Activated CD4-positive, CD25-positive, alpha-beta regulatory T cell (primary cell): ENCODE measurements at places on chromosomes 2 and 18.

DNA sequence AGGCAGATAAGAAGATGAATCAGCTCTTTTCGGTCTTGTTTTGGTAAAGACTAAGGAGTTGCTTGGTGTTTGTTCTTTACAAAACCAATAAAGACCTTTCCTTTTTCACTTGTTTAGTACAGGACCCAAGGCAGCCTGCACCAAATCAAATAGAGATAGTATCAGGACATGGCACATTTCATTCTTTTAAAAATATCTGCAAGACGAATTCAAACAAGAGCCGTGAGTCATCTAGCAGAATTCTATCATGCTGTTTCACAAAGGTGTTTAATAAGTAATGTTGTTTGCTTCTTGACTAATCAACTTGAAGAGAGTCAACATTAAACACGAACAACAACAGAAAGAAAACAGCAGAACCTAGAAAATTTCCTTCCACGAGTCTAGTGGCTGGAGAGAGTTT lies 102.8 kb upstream of the TTN start:
- DNase-seq: no peak

GRCh38 chr2:40200366-40200915 lies 251.4 kb downstream of the SLC8A1 start:
- DNase-seq: no peak

- no peak for DNase-seq
Measured at GRCh38 chr2:28533044-28533680, 37.3 kb downstream of the PLB1 start.

DNA sequence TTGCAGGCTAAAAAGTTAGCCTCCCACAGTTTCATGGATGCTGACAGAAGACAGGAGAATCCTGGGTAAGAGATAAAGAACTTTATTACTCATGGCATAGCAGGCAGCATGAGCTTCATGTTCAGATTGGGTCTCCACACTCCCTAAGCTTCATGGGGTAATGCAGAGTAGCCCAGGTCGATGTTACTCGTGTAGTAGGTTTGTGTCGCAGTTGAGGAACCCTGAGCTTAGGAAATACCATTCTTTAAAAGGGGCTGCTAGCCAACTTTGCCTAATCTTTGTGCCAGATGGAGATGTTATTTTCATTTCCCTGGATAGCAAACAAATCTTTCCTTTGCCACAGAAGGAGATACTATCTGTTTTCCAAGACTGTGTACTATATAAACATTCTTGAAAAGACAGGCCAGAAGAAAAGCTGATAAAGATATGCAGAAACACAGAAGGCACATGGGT lies 117.6 kb downstream of the LTBP1 start:
- no peak for DNase-seq

DNA sequence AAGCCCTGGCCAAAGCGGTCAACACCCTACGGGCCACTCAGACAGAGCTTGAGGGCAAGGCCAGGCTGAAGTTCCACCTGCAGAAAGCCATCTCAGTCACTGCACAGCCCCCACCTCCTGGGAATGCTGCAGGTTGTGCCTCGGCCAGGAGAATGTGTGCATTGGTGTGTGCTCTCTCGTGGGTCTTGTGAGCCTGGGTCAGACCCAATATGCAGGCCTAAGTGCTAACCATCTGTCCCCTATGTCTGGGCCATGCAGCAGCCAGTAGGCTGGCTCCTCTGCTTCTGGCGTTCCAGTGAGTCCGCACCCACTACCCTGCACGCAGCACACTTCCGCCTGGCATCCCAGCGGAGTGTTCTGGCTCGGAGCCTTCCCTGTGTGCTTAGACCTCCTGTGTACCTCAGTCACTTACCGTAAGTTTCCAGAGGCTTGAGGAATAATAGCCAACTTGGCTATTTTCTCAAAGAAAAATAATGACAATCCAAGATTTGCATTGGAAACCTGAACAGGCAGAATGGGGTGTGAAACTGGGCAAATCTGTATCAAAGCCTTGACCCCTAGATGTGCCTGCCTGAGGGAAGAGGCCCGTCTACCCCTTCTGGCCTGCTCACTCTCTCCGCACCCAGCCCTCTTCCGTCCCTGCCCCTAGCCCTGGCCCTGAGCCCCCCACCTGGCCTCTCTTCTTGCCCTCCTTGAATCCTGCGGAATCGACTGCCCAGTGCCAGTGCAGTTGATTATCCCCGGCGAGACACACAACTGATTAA lies 7.2 kb downstream of the SIX3 start:
- DNase-seq: no peak

DNA sequence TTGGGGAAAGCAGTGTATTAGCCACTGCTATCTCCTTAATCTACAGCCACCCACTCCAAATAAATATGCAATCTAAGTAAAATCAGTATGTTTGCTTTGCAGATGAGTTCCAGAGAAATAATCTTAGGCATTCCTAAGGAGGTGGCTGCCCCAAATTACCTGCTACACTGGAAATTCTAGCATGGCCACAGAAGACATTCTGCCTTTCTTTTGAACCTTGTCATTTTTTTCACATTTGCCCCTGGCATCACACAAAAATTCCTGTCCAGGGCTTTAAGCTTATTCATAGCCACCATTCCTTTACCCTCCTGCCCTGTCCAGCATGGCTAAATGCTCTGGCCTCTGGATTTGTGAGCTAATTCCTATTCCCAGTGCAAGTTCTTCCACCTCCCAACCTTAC lies 36.8 kb upstream of the FAM124B start:
- no peak for DNase-seq

DNA sequence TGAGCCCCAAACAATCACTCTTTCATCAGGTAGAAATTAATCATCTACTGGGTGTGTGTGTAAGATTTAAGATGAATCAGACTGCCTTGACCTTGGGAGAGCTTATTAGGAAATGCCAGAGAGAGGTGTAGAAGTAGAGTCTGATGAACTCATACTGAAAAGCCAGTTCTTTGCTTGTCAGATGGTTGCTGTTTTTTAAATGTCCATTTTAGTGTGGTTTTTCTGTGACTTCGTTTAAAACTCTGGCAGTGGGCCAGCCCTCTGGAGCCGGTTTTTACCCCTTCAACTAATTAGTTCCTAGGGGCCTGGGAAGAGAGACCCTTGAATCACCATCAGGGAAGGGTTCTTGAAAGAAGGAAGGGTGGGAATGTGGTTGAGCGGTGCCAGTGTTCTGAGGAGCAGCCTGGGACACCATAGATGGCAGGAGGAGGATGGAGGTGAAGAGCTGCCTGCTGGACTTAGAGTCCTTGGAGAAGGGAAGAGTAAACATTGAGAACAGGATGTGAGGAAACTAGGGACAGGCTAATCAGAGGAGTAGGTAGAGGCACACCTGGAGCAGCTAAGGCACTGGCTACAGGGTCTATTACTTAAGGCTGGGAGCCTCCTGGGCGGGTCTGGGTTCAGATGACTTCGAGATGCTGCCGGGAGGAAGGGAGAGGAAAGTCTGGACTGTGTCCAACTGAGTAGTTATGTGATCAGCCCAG lies 66.1 kb downstream of the LRRFIP1 start:
- no peak for DNase-seq

DNA sequence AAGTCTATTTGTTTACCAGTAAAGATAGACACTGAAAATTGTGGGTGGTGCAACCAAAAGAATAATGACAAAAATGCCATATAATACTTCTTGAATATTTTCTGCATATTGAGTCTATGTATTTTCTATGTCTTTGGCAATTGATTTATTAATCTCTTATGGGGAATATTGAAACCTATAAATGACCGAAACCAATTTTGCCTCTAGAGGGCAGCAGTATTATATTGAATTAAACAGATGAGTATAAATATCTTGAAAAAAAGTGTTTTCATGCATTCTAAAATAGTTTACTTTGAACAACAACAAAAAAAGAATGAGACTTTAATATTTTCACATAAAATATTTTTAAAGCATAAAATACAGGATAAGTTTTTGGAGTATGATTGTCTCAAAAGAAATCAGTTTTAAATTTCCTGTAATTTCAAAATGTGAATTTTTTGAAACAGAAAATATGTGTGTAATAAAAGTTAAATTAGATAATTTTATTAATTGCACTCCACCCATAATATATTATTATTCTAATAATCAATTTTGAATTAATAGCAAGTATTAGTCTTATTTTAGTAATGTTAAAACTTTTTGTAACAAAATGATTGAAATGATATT lies 49.9 kb upstream of the CALCRL start:
- no peak for DNase-seq

- no peak for DNase-seq
Measured at GRCh38 chr2:11657646-11658045, 12.3 kb downstream of the NTSR2 start.

GRCh38 chr2:240593026-240593702 lies 6.6 kb downstream of the CAPN10 start:
- no peak for DNase-seq

- no peak for DNase-seq
Measured at GRCh38 chr2:241695651-241696050, 6.2 kb upstream of the ING5 start.

- no peak for DNase-seq
Measured at GRCh38 chr2:216925636-216926366, 65.9 kb upstream of the TNP1 start.
